ENCODE measurements at places on chromosomes 2 and 18.

DNA sequence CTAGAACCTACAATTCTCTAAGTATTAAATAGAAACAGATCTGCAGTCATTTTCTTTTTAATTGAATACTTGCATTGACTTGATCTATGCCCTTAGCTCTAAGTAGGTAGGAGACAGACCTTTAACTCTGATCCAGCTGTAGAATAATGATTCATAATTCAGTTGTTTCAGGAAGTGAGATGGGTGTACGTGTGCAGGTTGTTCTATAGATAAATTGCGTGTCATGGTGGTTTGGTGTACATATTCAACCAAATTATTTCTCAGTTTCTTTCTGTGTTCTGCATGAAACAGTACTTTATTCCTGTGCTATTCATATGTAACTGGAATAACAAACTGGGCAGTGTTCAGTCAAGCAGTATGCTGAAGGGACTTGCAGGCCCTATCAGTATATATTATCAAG, 34.3 kb upstream of the CD226 start:
- DNase-seq: no peak

DNA sequence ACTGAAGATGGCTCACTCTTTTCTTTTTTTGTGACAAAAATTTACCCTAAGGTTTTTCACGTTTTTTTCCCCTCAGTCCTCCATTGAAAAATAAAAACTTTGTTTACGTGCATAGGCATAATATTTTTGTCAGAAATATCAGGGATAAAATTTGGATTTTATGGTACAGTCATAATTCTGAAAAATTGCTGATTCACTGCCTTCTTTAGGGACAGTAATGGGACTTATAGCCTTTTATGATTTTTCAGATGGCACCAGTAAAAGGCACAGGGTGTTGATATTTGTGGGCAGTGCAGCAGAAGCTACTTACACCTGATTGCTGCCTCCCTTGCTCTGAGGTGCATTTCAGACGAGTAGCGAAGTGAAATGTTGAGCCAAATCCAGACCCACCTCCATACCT, 139.4 kb upstream of the CDCA7 start:
- DNase-seq: no peak

DNA sequence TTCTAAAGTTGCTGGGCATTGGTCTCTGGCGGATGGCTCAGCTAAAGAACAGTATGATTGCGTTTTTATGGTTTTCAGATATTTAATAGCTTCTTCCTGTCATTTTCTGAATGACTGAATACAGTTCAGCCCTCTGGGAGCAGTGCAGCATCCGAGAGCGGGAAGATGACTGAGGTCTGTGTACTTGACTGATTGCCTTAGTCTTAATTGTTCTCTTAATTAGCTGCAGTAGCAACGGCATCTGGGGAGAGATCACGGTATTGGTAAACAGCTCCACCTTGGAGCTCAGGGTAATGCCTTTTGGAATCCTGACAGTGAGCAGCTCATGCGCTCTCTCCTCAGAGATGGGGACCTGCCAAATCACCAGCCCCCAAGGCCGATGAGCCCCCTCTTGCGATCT, 481.4 kb upstream of the SPRED2 start:
- DNase-seq: no peak

DNA sequence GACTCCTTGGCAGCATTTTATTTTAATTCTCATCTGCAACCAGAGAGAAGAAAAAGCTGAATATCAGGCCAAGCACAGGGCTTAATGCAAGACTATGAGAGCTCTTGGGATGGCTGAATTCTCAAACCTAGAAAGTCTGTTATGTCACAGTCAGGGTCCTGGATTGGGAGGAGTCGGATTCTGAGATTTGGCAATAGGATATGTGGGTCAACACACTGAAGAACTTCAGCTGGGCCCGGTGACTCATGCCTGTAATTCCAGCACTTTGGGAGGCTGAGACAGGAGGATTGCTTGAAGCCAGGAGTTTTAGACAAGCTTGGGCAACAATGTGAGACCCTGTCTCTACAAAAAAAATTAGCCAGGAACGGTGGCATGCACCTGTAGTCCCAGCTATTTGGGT, 102.4 kb downstream of the COL3A1 start:
- DNase-seq: no peak

- no peak for DNase-seq
Observed at GRCh38 chr2:97759727-97760407, 46.5 kb downstream of the ZAP70 start.

- no peak for DNase-seq
Observed at GRCh38 chr2:46535360-46535759, 56.0 kb downstream of the TMEM247 start.

DNA sequence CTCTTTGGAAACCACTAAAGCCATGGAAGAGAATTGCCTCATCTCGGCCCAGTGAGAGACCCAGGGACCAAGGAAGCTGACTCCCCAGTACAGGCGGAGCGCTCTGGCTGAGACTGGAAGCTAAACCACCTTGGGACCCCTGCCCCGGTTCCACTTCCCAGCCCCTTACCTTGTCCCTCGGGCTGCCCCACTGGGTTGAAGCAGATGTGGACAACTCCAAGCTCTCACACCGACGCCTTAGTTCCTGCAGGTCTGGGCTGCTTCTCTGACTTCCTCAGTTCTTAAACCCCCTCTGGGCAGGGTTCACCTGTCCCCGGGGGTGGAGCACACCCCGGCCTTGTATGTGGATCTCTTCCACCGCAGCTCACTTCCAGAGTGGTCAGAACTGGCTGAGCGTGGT, 266.2 kb downstream of the PHLPP1 start:
- DNase-seq: no peak

GRCh38 chr2:41283079-41283775, 764.6 kb upstream of the PKDCC start:
- DNase-seq: no peak

GRCh38 chr2:109662889-109663288, 48.7 kb downstream of the SOWAHC start:
- DNase-seq: no peak

GRCh38 chr2:24123922-24124580, 782 bp downstream of the FAM228B start:
- no peak for DNase-seq

- no peak for DNase-seq
Observed at GRCh38 chr2:8513601-8514273, 168.1 kb upstream of the ID2 start.

DNA sequence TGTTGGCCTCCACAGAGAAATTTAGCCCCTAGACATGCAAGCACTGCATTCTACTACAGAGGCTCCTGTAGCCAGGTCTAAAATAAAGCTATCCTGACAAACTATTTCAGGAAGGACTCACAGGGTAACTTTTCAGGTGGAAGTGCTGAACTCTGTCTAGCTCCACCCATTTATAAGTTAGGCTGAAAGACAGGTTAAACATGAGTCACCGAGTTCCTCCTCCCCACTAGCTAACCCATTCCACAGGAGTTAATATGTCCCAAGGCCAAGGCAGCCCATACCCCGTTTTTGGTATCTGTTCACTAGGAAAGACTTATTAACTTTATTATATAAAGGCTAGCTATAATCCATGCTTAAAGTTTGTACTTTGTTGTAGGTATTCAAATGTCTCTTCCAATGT, 3.5 kb downstream of the CWC22 start:
- DNase-seq: no peak

DNA sequence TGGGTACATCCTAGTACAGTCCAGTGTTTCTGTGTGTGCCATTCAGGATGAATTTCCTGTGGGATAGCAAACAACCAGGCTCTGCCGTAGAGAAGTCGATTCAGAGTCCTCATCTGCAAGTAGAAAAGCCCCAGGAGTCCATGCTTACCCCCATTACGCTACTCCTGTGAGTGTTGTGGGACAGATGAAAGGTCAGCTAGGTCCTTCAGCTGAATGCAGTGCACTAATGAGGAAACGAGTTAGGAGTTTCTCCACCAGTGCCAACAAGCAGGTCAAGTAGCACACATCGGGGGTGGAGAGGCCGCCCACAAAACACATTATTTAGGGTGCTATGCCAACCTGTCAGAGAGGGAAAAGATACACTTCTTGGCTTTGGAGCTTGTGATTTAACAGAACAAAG, 2.5 kb upstream of the GPR39 start:
- no peak for DNase-seq

DNA sequence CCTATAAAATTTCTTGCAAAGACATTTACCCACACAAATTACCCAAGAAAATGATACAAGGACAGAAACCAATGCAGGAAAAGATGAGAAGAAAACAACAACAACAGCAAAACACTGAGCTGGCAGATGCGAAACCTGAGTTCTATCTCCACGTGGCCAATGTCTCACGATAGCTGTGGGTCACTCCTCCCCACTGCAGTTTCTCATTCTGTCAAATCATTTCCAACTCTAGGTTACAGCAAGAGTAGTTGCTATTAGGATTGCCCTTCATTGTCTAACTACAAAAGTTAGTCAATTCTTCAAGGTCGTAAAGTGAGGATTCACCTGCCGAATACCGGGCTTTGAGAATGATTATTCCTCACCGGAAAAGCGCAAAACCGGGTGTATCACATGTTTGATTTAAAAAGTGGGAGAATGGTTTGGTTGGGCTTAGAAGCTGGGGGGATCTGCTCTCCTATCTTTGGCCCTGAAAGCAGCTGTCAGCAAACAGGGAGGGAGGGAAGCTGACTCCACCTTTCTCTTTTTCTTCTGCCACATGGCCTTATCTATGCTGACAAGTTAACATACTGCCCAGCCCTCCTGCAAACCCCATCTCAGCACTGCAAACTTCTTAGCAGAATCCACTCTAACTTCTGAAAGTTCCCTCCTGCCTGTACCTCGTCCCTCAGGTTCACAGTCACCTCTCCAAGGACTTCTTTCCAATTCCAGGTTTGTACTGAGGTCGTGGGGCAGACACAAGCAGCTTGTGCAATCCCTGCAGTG, 473.0 kb downstream of the SOX11 start:
- no peak for DNase-seq
